ENCODE measurements at places on chromosomes 6 and 20.

- DNase-seq = no peak
These were observed 576.4 kb downstream of the HTR1B start for GRCh38 chr6:76886900-76887299.

DNA sequence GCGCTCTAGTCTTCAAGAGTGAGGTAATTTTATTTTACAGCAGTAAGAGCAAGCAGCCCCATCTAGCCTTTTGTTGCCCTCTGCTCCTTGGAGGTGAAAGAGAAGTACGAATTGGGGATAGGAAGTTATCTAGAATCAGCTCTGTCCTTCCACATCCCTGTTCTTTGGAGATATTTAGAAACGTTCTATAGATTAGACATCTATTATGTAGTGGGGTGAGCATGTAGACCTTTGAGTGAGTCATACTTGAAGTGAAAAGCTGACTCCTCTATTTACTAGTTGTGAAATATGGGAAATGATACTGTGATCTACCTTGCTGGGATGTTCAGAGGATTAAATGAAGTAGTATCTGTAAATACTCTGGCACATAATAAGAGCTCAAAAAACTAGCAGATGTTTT lies 36.0 kb upstream of the SLC35D3 start:
- DNase-seq = no peak

GRCh38 chr6:63635215-63635587 lies 401 bp upstream of the PHF3 start:
- no peak for DNase-seq

GRCh38 chr6:13295576-13295975 lies 32.8 kb downstream of the TBC1D7 start:
- no peak for DNase-seq

GRCh38 chr20:31548820-31549512 lies 34.7 kb downstream of the HM13 start:
- DNase-seq = no peak

- DNase-seq = no peak
These were observed 143.8 kb downstream of the SLC16A10 start for GRCh38 chr6:111231090-111231459.

DNA sequence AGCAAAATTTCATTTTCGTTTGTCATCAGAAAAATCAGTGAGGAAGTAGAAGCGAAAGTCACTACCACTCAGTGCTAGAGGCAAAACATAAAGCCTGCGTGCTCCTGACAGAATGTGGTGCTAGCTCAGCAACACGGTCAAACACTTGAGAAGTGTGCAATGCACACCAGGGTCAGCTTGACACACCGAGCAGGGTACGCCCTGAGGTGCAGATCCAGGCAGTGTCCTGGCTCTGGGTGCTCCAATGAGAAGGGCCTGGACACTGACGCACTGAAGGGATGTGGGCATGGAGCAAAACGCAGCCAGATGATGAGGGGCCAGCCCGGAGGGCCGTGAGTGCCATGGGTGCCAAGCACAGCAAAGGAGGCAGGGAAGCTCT lies 5.9 kb downstream of the RNASET2 start:
- DNase-seq = no peak

DNA sequence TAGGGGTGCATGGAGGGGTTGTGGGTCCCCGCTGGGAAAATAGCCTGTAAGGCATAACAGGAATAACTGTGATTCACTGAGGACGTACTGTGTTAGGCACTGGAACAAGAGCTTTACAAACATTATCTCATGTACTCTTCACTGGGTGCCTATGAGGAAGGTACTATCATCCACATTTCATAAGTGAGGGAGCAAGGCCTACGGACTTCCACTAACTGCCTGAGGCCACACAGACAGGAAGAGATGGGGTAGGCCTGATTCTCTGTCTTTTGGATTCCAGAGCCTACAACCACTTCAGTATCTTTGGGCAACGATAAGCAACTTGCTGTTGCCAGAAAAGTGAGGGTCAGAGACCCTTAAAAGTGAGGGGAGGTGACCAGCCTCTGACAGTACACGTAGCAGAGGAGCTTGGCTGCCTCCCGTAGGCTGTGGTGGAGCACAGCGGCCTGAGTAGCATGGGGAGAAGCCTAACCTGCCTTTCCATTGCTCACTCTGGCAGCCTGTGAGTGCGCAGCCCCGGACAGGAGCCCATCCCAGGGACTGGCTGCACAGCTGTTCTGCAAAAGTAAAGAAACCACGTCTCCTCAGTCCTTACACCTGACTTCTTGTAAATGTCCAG lies 30.4 kb downstream of the PSMB1 start:
- no peak for DNase-seq

DNA sequence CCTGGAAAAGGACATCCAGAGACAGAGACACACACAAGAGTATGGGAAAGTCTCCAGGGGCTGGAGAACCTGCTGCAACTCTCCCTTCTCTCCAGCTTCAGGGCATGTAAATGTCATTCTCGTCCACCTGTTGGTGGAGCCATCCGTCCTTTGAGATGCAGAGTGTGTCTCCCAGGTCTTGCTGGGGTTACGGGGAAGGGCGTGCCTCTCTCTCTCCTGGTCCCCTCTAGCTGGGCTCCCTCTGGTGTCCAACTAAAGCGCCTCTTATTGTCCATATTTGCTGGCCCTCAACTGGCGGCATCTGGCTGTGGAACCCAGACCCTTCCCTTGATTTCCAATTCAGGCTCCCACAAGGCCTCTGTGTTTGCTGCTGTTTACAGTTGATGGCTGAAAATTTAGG lies 244.1 kb downstream of the BMP7 start:
- DNase-seq = no peak

- no peak for DNase-seq
These were observed 12.5 kb downstream of the MYH7B start for GRCh38 chr20:34968042-34968775.

DNA sequence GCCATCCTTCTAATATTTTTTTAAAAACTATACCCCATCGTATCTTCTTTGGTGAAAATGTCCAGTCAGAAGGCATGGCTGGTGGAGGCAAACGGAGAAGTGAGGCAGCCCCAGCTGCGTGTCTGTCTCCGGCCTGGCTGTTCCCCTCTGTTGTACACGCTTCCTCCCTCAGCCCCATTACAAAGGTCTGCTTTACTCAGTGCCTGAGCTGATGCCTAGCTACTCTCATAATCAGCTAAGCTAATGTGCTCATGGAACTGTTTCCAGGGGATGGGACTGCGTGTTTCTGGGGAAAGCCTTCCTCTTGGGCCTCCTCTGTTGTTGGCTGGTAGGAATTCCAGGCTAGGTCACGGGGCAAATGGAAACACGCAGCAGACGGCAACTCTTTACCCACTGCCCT lies 67.3 kb downstream of the PPP1R3G start:
- no peak for DNase-seq

GRCh38 chr6:37171201-37171969 lies 1.4 kb downstream of the PIM1 start:
- DNase-seq = no peak

GRCh38 chr6:107589199-107589598 lies 99.3 kb downstream of the SOBP start:
- no peak for DNase-seq

GRCh38 chr20:35767683-35768481 lies 3.9 kb upstream of the PHF20 start:
- no peak for DNase-seq

DNA sequence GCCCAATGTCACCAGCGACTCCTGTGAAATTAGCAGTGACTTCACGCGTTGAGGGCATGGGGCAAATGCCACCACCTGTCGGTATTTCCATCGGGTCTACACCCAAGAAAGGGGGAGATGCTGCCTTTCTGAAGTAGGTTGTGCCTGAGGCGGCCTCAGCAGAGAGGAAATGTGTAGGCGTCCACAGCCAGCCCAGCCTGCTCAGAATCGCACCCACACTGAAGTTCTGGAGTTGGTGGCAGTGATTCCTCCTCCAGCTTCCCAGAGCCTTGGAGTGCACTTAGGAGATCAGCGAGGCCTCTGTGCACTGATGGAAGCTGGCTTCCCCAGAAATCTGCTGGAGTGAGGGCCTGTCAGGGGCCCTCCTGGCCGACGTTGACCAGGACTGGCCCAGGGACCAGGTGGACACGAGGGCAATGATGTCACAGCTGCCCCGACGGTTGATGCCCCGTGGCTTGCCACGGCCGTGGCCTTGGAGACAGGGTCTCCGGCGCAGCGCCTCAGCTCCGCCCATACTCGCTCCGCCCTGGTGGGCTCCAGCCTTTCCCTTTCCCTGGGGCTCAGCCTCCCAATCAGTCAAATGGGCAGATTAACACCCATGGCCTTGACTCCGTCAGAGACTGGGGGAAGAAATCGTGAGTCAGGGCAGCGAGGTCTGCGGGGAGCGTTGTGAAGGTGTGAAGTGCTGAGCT lies 484.8 kb downstream of the PREX1 start:
- no peak for DNase-seq

GRCh38 chr6:13229205-13230085 lies 98.9 kb downstream of the TBC1D7 start:
- no peak for DNase-seq

DNA sequence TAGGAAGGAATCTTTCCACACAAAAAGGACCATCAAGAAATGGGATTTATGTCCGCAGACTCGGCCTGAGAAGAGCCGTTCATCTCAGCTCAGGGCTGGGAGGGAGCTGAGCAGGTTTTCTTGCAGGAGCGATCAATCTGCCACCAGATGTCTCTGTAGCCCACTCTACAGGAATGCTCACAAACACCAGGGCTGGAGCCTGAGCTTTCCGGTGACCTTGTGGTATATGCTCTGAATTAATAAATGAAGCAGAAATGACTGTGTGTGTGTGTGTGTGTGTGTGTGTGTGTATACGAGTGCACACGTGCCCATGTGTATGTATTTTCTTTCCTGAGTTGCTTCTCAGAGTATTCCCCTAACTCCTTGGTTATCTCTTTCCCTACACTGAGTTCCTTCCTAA lies 12.0 kb downstream of the CD83 start:
- DNase-seq = peak; percentile 21

GRCh38 chr20:46063652-46064054 lies 26.1 kb downstream of the NCOA5 start:
- no peak for DNase-seq

- no peak for DNase-seq
These were observed 17.8 kb upstream of the ALDH8A1 start for GRCh38 chr6:134967711-134968110.

DNA sequence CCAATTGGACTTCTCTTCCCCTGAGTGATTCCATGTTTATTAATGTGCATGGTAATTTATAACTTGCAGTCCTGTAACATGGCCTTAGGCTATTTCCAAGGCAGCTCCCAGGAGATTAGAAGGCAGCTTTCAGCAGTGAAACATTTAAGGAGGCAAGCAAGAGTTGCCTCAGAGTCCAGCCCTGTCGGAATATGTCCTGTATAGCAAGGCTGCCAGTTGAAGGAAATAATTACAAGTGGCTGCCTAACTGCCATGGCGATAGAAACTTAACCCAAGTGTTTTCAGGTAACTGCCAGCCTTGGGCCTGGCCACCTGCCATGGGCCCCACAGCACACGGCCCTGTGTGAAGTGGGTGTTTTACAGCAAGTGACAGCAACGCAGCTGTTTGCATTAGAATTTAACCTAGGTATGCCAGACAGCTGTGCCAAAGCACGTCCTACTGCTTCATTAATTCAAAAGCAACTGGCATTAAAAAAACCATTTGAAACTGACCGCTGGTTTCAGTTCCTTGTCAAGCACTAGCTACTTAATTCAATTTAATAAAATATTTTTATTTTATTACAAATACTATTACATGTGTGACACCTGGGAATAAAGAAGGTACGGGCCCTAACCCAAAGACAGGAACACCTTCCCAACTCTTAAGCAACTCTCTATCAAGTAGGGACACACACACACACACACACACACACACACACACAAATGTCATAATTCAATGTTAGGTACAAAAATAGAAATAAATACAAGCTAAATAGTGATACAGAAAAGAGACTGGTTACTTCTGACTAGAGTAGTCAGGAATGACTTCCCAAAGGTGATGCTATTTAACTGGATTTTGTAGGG lies 151.8 kb upstream of the HEY2 start:
- DNase-seq = peak; percentile 89

GRCh38 chr20:35277127-35277526 lies 795 bp downstream of the MMP24OS start:
- no peak for DNase-seq

DNA sequence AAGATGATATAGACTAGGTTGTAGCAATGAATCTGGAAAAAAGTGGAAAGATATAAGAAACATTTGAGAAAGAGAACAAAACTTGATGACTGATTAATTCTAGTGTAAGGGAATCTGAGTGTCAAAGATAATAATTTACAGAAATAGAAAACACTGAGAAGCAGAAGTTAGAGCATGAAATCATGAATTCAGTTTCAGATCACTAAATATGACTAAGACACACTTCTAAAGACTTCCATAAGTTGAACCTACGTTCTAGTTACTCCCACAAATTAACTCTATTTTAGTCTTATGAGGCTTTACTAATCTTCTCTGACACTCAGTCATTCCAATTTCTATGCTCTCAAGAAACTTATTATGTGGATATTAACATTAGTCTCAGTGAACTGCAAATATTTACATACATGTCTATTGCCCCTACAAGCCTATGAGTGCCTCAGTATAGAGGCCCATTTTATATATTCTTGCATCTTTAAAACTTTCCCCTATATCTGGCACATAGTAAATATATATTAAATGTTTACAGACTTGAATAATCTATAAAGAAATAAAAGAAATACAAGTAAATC lies 30.4 kb downstream of the IBTK start:
- no peak for DNase-seq

DNA sequence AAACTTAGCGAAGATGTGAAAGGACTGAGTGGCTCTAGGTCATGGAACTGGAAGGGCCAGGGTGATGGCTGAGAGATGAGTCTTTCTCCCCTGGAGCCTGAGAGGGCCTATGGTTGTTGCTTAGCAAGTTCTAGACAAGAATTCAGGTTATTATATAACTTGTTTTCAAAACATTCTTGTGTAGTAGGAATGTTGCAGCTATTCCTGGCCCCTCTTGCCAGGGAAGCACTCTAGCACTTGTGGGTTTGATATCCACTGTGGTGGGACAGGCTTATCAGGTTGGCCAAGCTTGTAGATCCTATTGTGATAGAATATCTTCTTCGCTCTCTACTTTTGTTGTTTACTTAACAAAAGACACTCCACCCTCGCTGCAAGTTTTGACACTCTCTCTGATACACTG lies 211.8 kb upstream of the CITED2 start:
- DNase-seq = no peak

GRCh38 chr20:39234520-39235095 lies 272.5 kb downstream of the DHX35 start:
- DNase-seq = no peak

DNA sequence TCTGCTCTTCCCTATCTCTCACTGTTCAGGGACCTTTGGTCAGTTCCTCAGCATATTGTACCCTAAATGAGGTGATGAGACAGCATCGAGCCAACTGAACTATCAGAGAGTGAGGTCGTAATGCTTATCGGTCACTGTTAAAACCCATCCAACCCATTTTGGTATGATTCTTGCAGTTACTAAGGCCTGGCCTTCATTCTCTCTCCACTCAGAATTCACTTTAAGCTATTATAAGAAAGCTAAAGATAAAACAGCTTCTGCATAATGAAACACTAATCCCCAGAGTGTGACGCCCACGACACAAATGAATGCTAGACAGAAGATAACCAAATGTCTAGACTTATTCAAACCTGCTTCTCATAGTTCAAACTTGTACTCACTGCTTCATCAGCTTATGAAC lies 175.8 kb downstream of the GMPR start:
- DNase-seq = no peak

Data from NCI-H524 treated with DMSO at 0.1 percent for 48 hours (cell line).